ENCODE measurements at places on chromosomes 5 and 9.

GRCh38 chr9:125126019-125126746 lies 17.1 kb downstream of the SCAI start:
- peak; percentile 50 for DNase-seq

GRCh38 chr9:82202808-82203207 lies 214.2 kb downstream of the SPATA31D1 start:
- no peak for DNase-seq

GRCh38 chr5:68027519-68027918 lies 188.0 kb upstream of the PIK3R1 start:
- DNase-seq: no peak

GRCh38 chr9:98869078-98869745 lies 61.7 kb downstream of the GALNT12 start:
- DNase-seq: no peak

GRCh38 chr9:125133403-125134329 lies 9.7 kb downstream of the SCAI start:
- DNase-seq: no peak

All from activated T-cell treated with anti-CD3 and anti-CD28 coated beads for 4 hours (primary cell).